Bone marrow (tissue), 2 donors: ENCODE measurements at places on chromosomes 2 and 18.

GRCh38 chr2:105912081-105912480 lies 167.4 kb downstream of the NCK2 start:
- no peak for DNase-seq

DNA sequence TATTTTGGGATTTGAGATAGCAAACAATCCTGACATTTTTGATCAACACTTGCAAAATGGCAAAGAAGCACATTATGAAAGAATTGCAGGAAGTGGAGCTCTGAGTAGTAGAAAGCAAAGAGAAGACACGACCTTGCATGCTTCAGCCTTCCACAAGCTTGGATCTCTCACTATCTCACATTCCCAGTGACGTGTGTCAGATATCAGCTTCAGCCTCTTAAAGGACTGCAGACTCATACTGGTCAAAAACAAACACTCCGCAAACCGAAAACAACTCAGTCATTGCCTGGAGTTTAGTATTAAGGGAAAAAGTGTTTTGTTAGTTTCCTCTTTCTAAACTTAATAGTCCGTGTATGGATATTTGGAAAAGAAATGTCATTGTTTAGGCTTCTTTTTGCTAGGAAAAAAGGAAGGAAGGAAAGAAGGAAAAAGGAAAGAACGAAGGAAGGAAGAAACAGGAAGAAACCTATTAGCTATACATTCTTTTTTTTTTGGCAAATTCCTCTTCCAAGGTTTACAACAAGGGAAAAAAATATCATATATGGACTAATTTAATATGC lies 32.6 kb upstream of the SLC40A1 start:
- no peak for DNase-seq

DNA sequence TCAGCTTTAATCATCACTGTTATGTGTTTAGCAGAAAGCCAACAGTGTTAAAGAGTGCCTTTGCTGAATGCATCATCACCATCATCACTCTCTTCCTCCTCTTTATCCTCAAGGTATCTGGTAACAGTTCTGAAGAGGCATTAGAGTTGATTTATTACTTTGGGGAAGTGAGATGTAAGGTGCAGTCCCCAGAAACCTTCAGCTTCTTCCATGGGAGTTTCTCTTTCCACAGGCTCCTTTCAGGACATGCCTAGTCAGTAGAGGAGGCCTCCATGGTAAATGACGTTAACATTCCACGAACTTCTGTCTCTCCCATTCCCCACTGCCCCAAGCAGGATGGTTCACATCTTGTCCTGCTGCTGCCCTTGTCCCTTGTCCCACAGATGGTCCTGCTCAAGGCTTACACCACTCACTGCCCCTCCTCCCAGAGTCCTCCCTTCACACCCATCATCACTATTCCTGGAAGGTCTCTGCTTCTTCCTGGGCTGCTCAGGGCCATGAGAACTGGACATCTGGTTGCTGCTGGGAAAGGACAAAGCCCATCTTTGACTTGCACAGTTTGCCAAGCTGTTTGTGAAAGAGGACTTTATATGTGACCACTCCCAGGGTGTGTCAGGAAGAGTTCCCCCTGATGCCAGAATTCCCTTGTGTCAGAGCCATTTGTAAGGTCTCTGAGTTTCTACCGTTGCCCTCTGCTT lies 5.3 kb upstream of the REG1A start:
- DNase-seq = no peak

DNA sequence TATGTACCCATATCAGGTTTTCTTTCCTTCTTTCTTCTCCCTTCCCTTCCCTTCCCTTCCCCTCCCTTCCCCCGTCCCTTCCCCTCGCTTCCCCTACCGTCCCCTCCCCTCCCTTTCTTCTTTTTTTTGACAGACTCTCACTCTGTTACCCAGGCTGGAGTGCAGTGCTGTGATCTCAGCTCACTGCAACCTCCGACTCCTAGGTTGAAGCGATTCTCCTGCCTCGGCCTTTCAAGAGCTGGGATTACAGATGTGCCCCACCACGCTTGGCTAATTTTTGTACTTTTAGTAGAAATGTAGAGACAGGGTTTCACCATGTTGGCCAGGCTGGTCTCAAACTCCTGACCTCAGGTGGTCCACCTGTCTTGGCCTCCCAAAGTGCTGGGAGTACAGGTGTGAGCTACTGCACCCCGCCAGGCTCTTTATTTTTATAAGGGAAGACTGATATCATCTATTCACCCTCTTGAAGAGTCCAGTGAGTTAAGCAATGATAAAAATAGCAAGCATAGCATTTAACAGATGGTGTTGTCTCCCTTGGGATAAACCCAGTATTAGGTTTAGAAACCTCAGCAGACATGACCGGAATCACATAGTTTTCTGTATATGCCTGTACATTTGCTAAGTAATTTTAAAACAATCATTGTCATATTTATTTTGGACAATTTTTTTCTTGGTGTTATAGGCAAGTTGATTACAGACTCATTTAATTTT lies 888.4 kb downstream of the TRIB2 start:
- DNase-seq = no peak

DNA sequence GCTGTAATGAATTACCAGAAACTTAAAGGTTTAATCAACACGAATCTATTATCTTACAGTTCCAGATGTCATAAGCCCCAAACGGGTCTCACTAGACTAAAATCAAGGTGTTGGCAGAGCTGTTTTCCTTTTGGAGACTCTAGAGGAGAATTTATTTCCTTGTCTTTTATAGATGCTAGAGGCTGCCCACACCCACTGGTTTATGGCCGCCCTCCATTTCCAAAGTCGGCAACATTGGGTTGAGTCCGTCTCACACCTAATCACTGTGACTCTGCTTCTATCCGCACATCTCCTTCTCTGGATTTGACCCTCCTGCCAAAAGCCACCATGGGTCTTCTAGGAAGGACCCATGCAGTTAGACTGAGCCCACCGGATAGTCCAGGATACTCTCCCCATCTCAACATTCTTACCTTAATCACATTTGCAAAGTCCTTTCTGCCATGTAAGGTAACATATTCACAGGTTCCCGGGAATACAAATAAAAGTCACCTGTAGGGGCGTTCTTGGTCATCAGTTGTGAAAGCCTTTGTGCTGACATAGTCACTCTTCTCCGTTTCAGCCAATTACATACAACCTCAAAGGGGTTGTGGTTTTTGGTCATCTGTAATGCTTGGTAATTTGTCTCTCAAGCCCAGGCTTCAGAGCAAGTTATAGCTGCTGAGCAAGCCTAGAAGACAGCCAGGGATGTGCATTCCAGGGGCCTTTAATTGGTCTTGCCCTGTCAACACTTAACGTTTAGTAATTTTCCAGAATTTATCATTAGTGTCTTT lies 179.4 kb downstream of the ANTXR1 start:
- DNase-seq = no peak

DNA sequence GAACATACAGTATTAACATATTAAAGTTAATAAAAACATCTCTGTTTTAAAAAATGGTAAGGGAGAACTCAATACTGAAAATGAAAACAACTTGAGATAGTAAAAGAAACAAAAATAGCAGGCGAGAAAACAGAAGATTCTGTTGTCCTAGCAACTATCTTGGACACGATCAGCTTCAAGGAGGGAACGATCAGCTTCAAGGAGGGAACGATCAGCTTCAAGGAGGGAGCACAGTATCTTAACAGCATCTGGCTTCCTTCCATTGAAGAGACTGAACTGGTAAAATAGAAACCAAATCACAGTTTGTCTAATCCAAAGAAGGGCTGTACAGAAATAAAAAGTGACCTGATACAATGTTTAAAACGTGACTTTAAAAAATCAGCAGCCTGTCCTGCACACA lies 51.8 kb downstream of the NDUFA10 start:
- DNase-seq = no peak

GRCh38 chr2:135198481-135198880 lies 146.4 kb downstream of the RAB3GAP1 start:
- DNase-seq = no peak

DNA sequence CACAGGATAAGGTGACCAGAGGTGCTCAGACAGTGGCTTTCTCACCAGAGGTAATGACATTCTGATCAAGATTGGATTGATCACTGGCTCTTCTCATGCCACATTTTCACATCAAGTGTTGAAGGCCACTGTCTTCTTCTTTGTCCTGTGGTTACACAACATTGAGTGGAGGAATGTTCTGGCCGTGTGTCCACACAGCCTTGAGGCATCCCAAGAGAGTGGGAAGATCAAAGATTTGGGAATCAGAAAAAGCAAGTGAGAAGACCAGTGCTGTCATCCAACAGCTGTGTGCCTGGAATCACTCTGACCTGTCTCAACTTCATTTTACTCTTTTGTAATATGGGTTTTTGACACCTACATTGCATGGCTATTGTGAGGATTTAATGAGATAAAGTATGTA lies 67.4 kb downstream of the IL1R2 start:
- no peak for DNase-seq

GRCh38 chr2:38160516-38160915 lies 84.6 kb upstream of the CYP1B1 start:
- no peak for DNase-seq

GRCh38 chr2:218360453-218360852 lies 3.8 kb downstream of the CATIP start:
- DNase-seq = no peak

- no peak for DNase-seq
Observed at GRCh38 chr2:2673406-2673805, 342.3 kb upstream of the MYT1L start.

DNA sequence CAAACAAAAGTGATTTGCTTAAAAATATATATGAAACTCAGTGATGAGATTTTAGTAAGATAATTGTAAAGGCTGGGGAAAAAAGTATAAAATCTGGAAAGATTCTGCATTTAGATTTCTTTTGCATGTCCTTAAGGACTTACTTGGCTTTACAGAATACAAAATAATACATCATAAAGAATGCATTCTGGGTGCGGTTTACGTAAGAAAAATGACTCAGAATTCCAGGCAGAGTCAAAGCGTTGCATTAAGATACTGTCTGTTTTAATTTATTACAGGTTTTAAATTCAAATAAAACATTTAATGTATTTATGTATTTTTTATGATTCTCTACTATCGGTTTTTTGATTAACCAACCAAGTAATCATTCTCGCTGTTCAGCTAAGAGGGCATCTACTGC lies 178.0 kb downstream of the SH3BP4 start:
- DNase-seq = no peak

GRCh38 chr2:222572264-222572721 lies 83.6 kb downstream of the FARSB start:
- DNase-seq = no peak

- DNase-seq = peak; percentile 42
Observed at GRCh38 chr2:86623043-86623493, 597 bp downstream of the RNF103 start.

GRCh38 chr2:241514553-241514952 lies 6.2 kb upstream of the STK25 start:
- DNase-seq = no peak

DNA sequence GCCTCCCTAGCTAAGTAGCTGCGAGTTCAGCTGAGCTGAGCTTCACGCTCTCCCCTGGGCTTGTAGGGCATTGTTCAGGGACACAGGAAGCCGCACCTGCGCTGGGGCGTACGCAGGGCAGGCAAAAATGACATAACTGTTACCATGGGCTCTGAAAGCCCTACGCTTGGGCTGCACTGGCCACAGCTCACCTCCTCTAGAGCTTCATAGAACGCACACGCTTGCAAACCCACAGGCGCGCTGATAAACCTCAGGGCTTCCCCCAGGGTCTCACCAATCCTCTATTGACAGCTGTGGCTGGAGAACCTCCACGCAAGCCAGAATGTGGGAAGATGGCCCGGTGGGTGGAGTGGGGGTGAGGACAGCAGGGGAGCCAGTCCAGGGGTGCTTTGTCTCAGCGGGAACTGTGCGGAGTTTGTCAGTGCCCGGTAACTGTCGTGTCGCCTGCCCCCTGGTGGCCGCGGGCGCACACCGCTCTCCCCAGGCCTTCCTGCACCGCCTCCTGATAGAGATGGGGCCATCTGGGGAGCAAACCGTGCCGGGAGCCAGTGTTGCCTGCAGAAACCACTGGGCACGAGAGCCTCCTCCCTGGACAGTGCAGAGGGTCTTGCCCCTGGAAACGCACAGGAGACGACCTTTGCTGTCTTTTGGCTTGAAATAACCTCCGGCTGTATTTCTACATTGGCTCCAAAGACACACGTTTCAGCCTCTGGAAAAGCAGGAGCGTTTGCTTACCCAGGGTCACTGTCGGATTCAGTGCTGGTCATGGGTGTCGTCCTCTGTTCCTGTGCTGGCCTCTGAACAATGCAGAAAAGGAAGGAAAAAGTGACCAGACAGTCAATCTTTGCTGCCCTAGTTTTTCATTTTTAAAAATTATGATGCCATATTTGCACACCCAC lies 17.0 kb upstream of the CIDEA start:
- DNase-seq = peak; percentile 45

DNA sequence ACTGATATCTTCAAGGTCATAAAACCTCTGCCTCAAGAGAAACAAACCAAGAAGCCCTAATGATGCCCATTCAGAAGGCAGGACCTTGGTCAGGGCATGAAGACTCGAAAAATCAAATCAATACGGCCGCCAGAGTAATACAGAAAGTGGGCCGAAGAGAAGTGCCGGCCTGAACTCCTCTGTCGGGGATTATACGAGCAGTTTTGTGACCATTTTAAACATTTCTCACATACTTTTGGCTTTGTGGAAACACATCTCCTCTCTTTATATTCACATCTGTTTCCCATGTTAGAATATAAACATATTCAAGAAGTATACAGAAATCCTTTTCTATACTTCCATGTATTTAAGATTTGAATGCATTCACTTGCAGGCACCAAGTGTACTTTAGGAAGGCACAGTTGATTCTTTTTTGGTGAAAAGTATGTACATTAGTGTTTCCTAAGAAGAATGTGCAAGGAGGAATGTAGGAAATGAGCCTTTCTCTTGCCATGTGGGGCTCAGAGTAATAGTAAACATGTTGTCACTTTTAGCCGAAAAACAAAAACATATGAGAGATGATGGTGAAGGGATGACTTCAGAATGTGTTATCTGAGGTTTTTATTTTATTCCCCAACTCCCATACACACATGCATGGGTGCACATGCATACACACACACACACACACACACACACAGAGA lies 707.9 kb upstream of the ID2 start:
- no peak for DNase-seq

DNA sequence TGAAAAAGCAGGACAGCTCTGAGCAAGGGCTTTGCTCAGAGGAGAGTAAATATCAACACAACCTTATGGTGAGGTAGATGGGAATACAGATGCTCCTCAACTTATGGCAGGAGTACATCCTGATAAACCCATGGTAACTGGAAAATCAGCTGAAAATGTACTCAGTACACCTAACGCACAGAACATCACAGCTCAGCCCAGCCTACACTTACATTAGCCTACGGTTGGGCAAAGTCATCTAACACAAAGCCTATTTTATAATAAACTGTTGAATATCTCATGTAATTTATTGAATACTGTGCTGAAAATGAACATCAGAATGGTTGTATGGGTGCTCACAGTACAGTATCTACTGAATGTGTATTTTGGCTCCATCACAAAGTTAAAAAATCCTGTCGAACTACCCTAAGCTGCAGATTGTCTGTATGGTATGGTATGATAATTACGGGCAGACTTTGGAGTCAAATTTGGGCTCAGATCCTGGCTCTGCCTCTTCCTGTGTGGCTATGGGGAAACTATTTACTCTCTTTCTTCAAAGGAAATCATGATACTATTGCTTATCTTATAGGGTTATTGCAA lies 120.3 kb upstream of the LYPD1 start:
- no peak for DNase-seq

- no peak for DNase-seq
Observed at GRCh38 chr18:11741505-11742145, 52.6 kb downstream of the GNAL start.

- no peak for DNase-seq
Observed at GRCh38 chr18:43904209-43904837, 627.0 kb upstream of the SYT4 start.

GRCh38 chr2:160842286-160842685 lies 317.9 kb upstream of the TANK start:
- DNase-seq = no peak
